ENCODE measurements at places on chromosomes 4 and X.

GRCh38 chr4:128244379-128244778 lies 43.2 kb downstream of the PGRMC2 start:
- DNase-seq: no peak

GRCh38 chrX:30313322-30313721 lies 4.1 kb upstream of the NR0B1 start:
- no peak for DNase-seq

DNA sequence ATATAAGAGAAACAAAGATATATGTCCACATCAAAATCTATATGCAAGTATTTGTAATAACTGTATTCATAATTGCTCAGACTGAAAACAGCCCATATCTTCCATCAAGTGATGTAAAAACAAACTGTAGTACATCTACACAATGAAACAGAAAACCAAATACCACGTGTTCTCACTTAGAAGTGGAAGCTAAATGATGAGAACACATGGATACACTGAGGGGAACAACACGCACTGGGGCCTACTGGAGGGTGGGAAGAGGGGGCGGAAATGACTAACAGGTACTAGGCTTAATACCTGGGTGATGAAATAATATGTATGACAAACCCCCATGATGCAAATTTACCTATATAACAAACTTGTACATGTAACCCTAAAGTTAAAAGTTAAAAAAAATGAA lies 42.7 kb downstream of the UBA6 start:
- DNase-seq: no peak

- DNase-seq: no peak
Observed at GRCh38 chrX:50913520-50913919, 3.0 kb downstream of the BMP15 start.

- DNase-seq: no peak
Observed at GRCh38 chr4:113060853-113061252, 11.4 kb downstream of the ANK2 start.

DNA sequence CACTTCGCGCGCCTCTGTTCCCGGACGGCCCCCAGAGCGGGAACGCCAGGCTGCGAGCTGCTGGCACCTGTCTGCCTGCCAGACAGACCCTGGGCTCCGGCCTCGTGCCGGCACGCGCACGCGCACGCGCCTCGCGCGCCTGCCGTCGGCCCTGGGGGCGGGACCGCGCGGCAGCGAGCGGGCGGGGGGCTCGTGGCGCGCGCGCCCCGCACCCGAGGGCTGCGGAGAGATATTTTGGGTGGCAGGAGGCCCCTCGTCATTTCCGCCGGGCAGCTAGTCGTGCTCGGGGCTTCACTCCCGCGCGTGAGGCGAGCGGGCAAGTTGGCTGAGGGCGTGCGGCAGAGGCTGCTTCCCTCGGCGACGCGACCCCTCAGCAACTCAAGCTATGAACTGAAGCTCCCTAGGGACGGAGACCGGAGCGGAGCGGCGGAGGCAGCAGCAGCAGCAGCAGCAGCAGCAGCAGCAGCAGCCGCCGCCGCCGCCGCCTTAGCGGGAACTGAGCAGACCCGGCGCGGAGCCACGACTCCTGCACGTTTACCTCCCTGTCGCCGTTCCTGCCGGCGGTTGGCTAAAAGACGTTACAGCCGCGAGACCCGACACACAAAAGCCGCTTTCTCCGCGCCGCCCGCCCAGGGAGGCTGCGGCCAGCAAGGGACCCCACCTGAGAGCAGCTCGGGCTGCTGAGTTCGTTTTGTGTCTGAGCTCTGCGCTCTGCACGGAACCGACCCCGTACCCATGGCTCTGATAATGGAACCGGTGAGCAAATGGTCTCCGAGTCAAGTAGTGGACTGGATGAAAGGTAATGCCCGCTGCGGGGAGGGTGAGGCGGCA lies at the start of gene CNKSR2:
CNKSR2 (plus strand) TSS at position 256 of the 831 bp plus-strand sequence; CDS start at position 736, 480 bp downstream.
- no peak for DNase-seq

- no peak for DNase-seq
Observed at GRCh38 chr4:186264660-186265059, 1.3 kb upstream of the F11 start.

GRCh38 chrX:20285511-20285910 lies 18.8 kb upstream of the RPS6KA3 start:
- no peak for DNase-seq

DNA sequence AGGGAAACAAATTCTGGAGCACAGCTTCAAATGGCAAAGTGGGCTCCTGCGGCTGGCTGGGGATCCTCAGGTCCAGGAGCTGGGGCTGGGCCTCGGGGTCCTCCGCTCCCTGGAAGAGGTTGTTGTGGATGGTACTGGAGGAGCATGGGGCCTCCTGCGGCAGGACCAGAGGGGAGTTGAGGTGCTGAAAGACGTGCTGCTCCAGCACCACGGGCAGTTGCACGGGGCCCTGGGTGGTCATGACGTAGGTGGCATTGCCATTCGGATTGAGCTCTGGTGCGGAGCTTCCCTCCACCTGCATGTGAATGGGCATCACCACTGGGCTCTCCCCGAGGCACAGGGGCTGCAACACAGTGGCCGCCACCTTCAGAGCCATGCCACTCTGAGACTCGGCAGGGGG lies 59.7 kb downstream of the RAI2 start:
- DNase-seq: no peak

- DNase-seq: no peak
Observed at GRCh38 chr4:15652841-15653240, 2.3 kb downstream of the FBXL5 start.

DNA sequence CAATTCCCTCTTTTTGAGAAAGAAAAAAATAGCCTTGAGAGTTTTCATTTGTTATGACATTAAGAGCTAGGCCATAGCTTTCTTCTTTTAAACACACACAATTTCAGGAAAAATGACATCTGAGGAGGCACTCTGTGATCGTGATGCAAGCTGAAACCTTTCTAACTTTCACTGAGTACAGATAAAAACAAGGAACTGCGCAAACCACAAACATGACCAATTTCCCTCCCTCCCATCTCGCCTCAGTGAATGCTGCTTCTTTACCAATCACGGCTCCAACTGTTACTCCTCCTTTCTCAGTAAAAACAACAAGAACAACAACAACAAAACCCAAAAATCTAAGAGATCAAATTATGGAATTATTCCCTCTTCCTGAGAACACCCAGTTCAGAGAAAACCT lies 626.8 kb downstream of the TLL1 start:
- DNase-seq: no peak

- no peak for DNase-seq
Observed at GRCh38 chr4:95957054-95957453, 117.2 kb downstream of the PDHA2 start.

GRCh38 chr4:99625369-99625768 lies 32.3 kb downstream of the C4orf54 start:
- DNase-seq: no peak

- DNase-seq: no peak
Observed at GRCh38 chr4:113908829-113909228, 70.6 kb downstream of the ARSJ start.

DNA sequence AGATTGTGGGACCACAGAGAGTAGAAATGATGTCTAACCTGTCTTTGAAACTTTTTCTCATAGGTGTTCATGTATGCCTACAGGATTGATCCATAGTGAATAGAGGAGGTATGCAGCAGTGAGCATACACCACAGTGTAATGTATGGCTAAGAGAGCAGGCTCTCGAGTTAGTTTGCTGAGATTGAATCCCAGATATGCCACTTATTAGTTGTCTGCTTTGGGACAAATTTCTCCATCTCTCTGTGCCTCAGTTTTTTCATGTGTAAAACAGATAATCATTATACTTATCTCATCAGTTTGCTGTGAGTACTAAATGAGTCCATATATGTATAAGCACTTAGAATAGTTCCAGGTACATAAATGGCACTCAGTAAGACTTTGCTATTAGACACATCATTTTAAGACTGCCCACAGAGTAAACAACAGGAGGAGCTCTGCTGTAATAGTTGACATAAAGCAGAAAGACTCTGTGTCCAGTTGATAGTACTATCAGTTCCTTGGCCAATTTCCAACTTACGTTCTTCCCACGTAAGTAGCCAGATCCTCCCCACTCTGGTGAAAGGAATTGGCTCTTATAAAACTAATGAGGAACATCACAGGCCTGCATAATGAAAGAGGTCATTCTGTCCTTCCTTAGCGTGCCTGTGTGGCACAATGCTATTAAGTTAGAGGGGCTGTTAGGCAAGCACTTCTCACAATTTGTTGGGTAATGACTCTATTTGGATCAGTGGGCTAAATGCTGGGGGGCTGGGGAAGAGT lies 20.7 kb upstream of the RNF150 start:
- DNase-seq: no peak

- DNase-seq: peak; percentile 9
Observed at GRCh38 chrX:135185795-135186443, 14.7 kb upstream of the CT55 start.

DNA sequence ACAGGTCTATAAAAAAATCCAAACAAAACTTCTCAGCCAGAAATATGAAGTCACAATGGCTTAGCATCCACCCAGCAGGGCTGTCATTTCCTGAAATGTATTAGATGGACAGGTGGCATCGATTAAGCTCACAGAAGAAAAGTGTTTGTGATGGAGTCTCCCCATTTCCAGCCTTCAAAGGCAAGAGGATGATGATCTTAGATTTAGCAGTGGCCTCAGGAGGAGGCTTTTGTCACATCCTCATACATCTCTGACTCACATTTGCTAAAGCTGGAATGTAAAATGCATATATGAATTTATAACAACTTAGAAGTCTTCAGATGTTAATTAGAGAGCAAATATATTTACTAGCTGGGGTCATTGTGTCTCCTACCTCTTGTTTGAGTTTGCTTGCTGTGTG lies 441.9 kb downstream of the SPRY1 start:
- DNase-seq: no peak

- no peak for DNase-seq
Observed at GRCh38 chr4:2394528-2394927, 23.9 kb downstream of the ZFYVE28 start.

- no peak for DNase-seq
Observed at GRCh38 chr4:38902695-38903094, 35.1 kb downstream of the FAM114A1 start.

DNA sequence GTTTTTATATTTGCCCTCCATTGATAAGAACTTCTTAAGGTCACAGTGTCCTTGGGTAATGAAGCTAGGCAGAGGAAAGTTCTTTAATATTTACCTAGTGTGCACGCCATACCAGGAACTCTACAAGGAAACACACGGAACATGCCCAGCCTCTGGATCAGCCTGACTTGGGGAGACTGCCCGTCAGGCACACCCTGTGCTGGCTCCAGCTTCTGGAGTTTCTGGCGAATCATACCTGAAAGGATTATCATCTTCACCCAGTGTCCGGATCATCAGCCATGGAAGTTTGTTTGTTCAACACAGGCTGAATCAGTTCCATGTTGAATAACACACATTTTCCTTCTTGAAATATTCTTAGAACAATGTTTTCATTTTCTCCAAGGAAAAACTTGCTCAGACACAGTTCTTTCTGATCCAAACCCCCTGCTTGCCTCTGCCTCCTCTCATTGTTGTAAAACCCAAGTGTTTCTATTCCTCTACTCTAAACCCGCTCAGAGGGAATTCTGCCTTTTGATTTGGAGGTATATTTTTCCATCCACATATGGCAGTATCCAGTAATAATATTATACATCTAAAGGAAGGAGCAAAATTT lies 176.7 kb downstream of the SHROOM3 start:
- DNase-seq: no peak

DNA sequence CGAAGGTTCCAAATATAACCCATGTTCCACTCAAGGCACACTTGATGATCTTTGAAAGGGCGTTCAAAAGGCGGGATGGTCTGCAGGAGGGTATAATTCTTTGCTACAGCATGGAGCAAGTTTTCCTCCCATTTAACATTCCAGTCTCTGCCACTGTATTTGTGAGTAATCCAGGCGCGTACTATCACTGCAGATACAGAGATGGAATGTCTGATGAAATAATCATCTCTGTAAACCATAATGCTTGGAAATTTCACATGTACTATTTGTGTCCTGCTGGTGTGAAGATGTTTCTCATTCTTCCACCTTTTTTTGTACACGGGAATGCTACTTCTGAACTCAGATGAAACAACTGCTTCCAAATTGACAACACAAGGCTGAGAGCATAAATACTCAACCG lies 15.5 kb downstream of the SEL1L3 start:
- DNase-seq: no peak

- no peak for DNase-seq
Observed at GRCh38 chr4:101970547-101971155, 180.1 kb downstream of the BANK1 start.

DNA sequence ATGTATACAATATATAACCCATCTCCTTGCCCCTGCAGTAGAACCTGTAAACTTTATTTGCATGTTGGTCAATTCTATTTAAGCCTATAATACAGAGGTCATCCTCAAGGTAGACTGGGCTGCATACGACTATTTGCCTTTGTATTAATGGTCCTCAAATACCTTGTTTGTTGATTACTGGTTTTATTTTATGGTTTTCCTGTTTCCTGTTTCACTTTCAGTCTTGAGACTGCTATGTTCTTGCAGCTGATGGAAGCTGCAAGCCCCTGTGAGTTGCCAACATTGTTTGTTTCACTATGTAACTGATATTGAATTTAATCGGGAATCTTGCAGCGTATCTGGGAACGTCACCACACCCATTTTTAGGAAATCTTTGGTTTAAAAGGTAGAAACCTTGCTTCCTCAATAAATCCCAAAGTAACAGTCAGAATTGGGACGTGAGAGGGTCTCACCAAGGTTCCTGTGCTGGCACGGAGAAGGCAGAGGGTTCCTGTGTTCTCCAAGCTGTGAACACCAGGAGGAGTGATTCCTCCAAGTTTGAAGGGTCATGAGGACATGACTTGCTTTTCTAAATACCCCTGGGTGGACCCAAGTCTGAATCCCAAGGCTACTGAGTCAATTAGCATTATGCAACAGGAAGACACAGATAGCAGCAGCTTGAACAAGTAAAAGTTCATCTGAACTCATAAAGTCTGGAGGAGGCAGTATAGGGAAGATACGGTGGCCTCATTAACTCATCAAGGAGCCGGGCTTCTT lies 110.6 kb upstream of the PNPLA4 start:
- DNase-seq: no peak

GRCh38 chrX:13212191-13212651 lies 107.6 kb downstream of the ATXN3L start:
- no peak for DNase-seq

DNA sequence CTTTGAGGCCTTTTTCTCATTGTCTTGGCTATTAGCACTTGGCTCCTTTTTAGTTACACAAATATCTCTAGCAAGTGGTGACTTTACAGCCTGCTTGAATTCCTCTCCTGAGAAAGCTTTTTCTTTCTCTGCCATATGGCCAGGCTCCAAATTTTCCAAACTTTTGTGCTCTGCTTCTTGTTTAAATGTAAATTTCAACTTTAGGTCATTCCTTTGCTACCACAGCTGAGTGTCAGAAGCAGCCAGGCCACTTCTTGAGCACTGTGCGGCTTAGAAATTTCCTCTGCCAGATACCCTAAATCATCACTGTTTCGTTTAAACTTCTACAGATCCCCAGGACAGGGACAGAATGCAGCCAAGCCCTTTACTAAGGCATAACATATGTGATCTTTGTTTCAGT lies 222.4 kb downstream of the FBXO8 start:
- DNase-seq: no peak
